Nucleus accumbens (tissue), 56 donors: ENCODE measurements at places on chromosomes 7 and 10.

GRCh38 chr7:1496531-1497292, 7.5 kb downstream of the INTS1 start:
- DNase-seq: no peak

GRCh38 chr7:27586825-27587224, 75.9 kb downstream of the HIBADH start:
- peak; percentile 28 for DNase-seq

- no peak for DNase-seq
Observed at GRCh38 chr7:143980746-143981510, 19.2 kb upstream of the OR6B1 start.

DNA sequence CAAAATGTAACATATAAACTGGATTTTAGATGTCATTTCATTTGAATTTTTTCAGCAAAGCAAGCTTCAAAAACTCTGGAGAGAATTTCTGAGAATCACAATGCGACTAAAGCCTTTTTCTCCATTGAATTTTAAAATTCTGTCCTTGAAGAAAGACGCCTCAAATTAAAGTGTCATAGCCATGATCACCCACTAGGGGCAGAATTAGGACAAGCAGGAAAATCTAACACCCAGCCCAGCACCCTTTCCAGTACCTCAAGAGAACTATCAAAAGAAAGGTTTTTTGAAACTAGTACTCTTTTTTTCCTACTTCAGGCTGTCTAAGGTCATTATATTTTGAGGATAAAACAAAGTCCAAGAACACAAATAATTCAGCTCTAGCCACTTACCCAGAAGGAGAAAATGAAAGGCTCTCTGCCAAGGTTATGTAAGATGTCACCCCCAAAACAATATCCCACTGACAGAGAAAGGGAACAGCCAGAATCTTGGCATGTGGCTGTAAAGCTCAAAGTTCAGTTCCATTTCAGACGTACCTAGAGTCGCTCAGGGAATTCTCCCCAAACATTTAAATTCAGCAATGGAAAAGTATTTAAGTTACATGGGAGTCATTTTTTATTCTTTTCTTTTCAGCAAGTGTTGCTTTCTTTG, 299.4 kb downstream of the SNX13 start:
- DNase-seq: peak; percentile 11
